Caudate nucleus (tissue), 63 donors: ENCODE measurements at places on chromosomes 4 and X.

DNA sequence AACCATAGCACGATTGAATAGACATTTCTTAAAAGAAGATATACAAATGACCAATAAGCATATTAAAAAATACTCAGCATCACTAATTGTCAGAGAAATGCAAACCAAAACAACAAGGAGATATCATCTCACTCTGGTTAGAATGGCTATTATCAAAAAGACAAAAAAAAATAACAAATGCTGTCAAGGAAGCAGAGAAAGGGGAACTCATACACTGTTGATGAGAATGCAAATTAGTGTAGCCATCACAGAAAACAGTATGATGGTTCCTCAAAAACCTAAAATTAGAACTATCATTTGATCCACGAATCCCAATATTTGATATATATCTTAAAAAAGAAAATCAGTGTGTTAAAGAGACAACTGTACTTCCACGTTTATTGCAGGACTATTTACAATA, 71.7 kb upstream of the BANK1 start:
- no peak for DNase-seq

GRCh38 chr4:139956507-139957017, 197.4 kb downstream of the MAML3 start:
- peak; percentile 19 for DNase-seq

GRCh38 chr4:152921284-152921683, 14.8 kb upstream of the FHDC1 start:
- no peak for DNase-seq

- no peak for DNase-seq
Measured at GRCh38 chr4:2074588-2074987, 15.5 kb downstream of the NAT8L start.

GRCh38 chrX:16186380-16187007, 19.2 kb downstream of the MAGEB17 start:
- no peak for DNase-seq

DNA sequence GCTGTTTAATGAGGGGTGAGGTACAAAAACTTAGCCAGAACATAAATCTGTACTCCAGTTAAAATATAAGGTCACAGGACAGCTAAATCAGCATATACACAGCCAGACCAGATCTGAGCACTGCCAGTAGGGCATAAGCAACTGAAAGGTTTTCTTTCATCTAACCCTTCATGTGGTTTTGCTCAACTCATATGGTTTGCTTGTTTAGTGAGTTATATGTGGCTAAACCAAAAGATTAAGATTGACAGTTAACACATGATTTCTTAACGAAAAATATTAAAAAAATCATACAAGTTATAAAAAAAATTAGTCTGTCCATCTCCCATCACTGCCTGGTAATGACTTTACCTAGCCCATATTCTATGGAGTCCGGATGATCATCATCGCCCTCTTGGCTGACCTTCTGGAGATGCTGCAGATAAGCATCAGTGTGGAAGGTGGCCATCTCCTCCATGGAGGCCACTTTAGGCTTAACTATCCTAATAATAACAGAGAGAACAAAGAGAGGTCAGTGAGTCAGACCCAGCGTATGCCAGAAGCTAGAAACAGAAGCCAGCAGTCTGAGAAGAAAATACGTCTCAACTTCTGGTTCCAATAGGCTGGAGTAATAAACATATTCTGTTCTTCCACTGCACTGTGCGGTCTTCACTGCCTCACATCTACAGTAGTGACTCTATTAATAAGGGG, 4.1 kb downstream of the HDAC8 start:
- no peak for DNase-seq

DNA sequence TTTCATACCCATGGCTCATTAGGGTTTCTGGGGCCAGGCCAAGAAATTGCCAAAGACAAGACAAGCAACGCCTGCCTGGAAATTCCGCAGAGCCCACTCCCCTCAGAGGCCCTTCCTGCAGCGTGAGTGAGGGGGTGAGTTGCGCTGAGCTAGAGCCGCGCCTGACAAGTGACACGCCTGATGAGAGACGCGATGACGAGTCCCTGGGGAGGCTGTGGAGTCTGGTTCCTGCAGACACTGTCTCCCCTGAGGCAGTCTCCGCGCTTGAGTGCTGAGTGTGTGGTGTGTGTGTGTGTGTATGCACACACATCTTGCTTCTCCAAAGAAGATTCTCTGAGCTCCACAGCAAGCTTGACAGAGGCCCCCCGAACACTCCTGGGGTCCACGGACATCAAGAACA, 269.8 kb downstream of the BCOR start:
- no peak for DNase-seq
